ENCODE measurements at places on chromosomes 16 and 17.

GRCh38 chr17:50692448-50693035 lies 15.2 kb downstream of the ANKRD40 start:
- peak overlapping the region; percentile 21 for H3K27ac ChIP-seq
- H3K27me3 ChIP-seq: no peaks in the 10 kb centered on the region
- H3K36me3 ChIP-seq: peaks cover 3% of the 10 kb centered on the region
- peaks cover 15% of the 10 kb centered on the region for H3K4me1 ChIP-seq
- H3K4me3 ChIP-seq: no peak overlapping the region

GRCh38 chr16:58333985-58334384 lies 39.2 kb upstream of the PRSS54 start:
- DNase-seq: no peak
- peaks cover 3% of the 10 kb centered on the region for H3K4me1 ChIP-seq
- H3K27ac ChIP-seq: peak overlapping the region; percentile 74
- no peaks in the 10 kb centered on the region for H3K36me3 ChIP-seq

- DNase-seq: no peak
- no peak overlapping the region for H3K4me3 ChIP-seq
- peaks cover 6% of the 10 kb centered on the region for H3K27me3 ChIP-seq
- H3K36me3 ChIP-seq: no peaks in the 10 kb centered on the region
Observed at GRCh38 chr16:48434653-48435317, 49.6 kb upstream of the SIAH1 start.

GRCh38 chr16:11175106-11175786 lies 80.8 kb downstream of the SOCS1 start:
- no peak overlapping the region for H3K4me3 ChIP-seq
- H3K4me1 ChIP-seq: peaks cover 26% of the 10 kb centered on the region
- DNase-seq: no peak
- peak overlapping the region; percentile 70 for H3K27ac ChIP-seq
- H3K36me3 ChIP-seq: peaks cover 14% of the 10 kb centered on the region
- H3K27me3 ChIP-seq: no peaks in the 10 kb centered on the region

GRCh38 chr17:20278805-20279204 lies 188.5 kb downstream of the LGALS9B start:
- H3K4me1 ChIP-seq: peaks cover 29% of the 10 kb centered on the region
- H3K4me3 ChIP-seq: no peak overlapping the region

GRCh38 chr16:28873543-28874201 lies 4.6 kb upstream of the ATP2A1 start:
- peaks cover 5% of the 10 kb centered on the region for H3K4me1 ChIP-seq
- no peaks in the 10 kb centered on the region for H3K27me3 ChIP-seq
- no peak overlapping the region for H3K4me3 ChIP-seq
- H3K36me3 ChIP-seq: peaks cover 4% of the 10 kb centered on the region

- peaks cover 4% of the 10 kb centered on the region for H3K27me3 ChIP-seq
- no peak for DNase-seq
- no peak overlapping the region for H3K27ac ChIP-seq
- H3K4me1 ChIP-seq: no peaks in the 10 kb centered on the region
Observed at GRCh38 chr16:48062681-48063080, 93.1 kb downstream of the ABCC12 start.

GRCh38 chr17:7580604-7581575 lies 1.5 kb downstream of the CD68 start:
- H3K4me1 ChIP-seq: peaks cover 57% of the 10 kb centered on the region
- H3K27ac ChIP-seq: no peak overlapping the region
- H3K4me3 ChIP-seq: no peak overlapping the region
- H3K27me3 ChIP-seq: no peaks in the 10 kb centered on the region

GRCh38 chr17:77372444-77373298 lies 231.9 kb downstream of the SEC14L1 start:
- H3K4me3 ChIP-seq: peak overlapping the region; percentile 99
- peak; percentile 58 for DNase-seq
- H3K27me3 ChIP-seq: no peaks in the 10 kb centered on the region
- H3K36me3 ChIP-seq: peaks cover 6% of the 10 kb centered on the region
- peaks cover 55% of the 10 kb centered on the region for H3K4me1 ChIP-seq
- H3K27ac ChIP-seq: peak overlapping the region; percentile 85

GRCh38 chr17:64276961-64277505 lies 14.0 kb upstream of the TEX2 start:
- peaks cover 3% of the 10 kb centered on the region for H3K4me1 ChIP-seq
- no peak for DNase-seq
- no peak overlapping the region for H3K4me3 ChIP-seq

DNA sequence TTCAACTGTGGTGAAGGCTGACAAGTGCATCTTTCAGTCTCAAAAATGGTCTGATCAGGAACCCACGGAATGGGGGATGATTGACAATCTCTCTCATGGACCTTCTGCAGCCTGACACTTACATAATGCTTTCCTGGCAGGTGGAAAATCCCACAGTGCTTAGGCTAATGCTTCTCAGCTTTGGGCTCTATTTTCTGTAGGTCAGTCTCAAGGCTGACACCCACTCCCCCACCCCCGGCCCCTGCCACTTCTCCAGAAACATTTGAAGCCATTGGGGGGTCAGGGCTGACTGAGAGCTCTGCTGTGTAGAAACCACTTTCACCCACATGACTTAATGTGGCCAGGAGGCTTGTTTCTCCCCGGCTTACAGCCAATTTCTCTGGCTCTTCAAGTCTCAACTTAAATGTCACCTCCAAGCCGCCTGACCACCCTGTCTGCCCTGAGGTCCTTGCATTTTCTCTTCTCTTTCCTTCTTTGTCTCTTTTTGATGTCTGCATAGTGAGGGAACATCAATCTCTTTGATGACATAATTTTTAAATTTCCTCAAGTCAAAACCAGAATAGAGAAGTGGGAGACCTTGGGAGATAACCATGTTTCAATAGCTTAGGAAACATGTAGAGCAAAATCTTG lies 16.7 kb upstream of the IRF8 start:
- H3K27ac ChIP-seq: no peak overlapping the region
- no peak for DNase-seq
- H3K4me1 ChIP-seq: peaks cover 2% of the 10 kb centered on the region

- peak overlapping the region; percentile 37 for H3K4me3 ChIP-seq
- DNase-seq: no peak
- H3K4me1 ChIP-seq: peaks cover 4% of the 10 kb centered on the region
- H3K36me3 ChIP-seq: peaks cover 9% of the 10 kb centered on the region
- peak overlapping the region; percentile 16 for H3K27ac ChIP-seq
Observed at GRCh38 chr16:15046692-15047376, 9.0 kb downstream of the NTAN1 start.

DNA sequence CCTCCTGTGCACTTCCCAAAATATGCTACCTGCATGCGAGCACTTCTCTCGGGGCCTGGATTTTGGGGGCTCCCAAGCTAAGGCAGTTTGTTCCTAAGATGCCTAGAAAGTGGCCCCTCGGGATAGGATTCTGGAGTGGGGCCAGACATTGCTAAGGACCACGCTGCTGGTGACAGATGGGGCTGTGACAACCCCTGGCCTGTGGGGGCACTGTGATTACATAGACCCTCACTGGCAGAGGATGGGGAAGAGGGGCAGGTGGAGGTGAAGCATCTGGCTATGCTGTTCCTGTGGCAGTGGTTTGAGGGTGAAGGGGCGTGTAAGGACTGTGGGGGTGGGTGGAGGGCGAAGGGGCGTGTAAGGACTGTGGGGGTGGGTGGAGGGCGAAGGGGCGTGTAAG lies 128.4 kb downstream of the ENGASE start:
- no peak overlapping the region for H3K4me3 ChIP-seq
- DNase-seq: no peak
- peaks cover 69% of the 10 kb centered on the region for H3K27me3 ChIP-seq

GRCh38 chr16:84718-85406 lies 6.8 kb downstream of the MPG start:
- H3K36me3 ChIP-seq: peaks cover 6% of the 10 kb centered on the region
- peak overlapping the region; percentile 75 for H3K27ac ChIP-seq
- H3K27me3 ChIP-seq: no peaks in the 10 kb centered on the region
- H3K4me1 ChIP-seq: peaks cover 13% of the 10 kb centered on the region
- DNase-seq: no peak

- DNase-seq: no peak
- no peaks in the 10 kb centered on the region for H3K27me3 ChIP-seq
- no peaks in the 10 kb centered on the region for H3K4me1 ChIP-seq
- peak overlapping the region; percentile 34 for H3K27ac ChIP-seq
- H3K36me3 ChIP-seq: peaks cover 4% of the 10 kb centered on the region
Observed at GRCh38 chr17:67183531-67183930, 61.5 kb downstream of the HELZ start.

GRCh38 chr17:68698746-68699145 lies 97.6 kb upstream of the FAM20A start:
- no peaks in the 10 kb centered on the region for H3K4me1 ChIP-seq
- no peak overlapping the region for H3K4me3 ChIP-seq
- H3K27ac ChIP-seq: no peak overlapping the region
- H3K36me3 ChIP-seq: no peaks in the 10 kb centered on the region
